ENCODE measurements at places on chromosomes 3 and 15. TPM values are rescaled to one million over a fixed set of nuclear protein-coding genes. Genes with fewer than 3 reads are reported as not detected.

GOLGA8Q gene
- total RNA-seq: 0.60 TPM

DAZL gene
- total RNA-seq: not detected

GRM7 gene
- 0.28 TPM for total RNA-seq

PLS1 gene
- 9.9 TPM for total RNA-seq

RBP2 gene
- 0.38 TPM for total RNA-seq

MELTF gene
- total RNA-seq: 6.7 TPM

GOLGA8M gene
- total RNA-seq: 0.69 TPM

ECT2 gene
- total RNA-seq: 7.0 TPM

STXBP5L gene
- total RNA-seq: 0.62 TPM

CPNE9 gene
- total RNA-seq: not detected

CCNB2 gene
- 0.29 TPM for total RNA-seq

AADACL2 gene
- total RNA-seq: not detected

FAM174B gene
- 122 TPM for total RNA-seq

DNA sequence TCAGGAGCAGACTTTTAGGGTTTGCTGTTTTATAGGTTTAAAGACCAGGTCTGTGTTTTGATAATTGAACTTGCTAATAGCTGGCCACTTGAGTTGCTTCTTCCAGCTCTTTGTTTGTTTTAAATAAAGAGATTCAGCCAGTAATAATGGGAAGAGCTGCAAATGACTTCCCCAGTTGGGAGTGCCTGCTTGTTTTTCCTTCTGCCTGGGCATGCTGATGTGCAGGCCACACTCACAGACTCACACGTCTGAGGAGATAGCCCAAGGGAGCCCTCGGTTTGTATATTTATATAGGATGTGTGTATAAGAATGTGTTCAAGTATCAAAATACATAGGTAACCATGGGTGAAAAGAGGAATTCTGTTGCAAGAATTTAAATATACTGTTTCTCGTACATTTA lies 78.2 kb upstream of the BOC start:
- no peaks in the 10 kb centered on the region for H3K4me1 ChIP-seq
- H3K36me3 ChIP-seq: no peaks in the 10 kb centered on the region
- H3K4me3 ChIP-seq: no peak overlapping the region
- H3K27me3 ChIP-seq: no peaks in the 10 kb centered on the region
- DNase-seq: no peak
- H3K27ac ChIP-seq: no peak overlapping the region

GRCh38 chr3:146712806-146713205 lies 107.7 kb upstream of the PLSCR5 start:
- no peak overlapping the region for H3K27ac ChIP-seq
- no peak overlapping the region for H3K4me3 ChIP-seq
- H3K36me3 ChIP-seq: no peaks in the 10 kb centered on the region
- no peaks in the 10 kb centered on the region for H3K27me3 ChIP-seq
- H3K4me1 ChIP-seq: no peaks in the 10 kb centered on the region

GRCh38 chr3:2154621-2155020 lies 56.0 kb downstream of the CNTN4 start:
- H3K27me3 ChIP-seq: no peaks in the 10 kb centered on the region
- no peaks in the 10 kb centered on the region for H3K36me3 ChIP-seq

GRCh38 chr3:51799879-51800749 lies 21.1 kb upstream of the IQCF6 start:
- H3K27me3 ChIP-seq: peaks cover 5% of the 10 kb centered on the region
- no peak for DNase-seq
- H3K4me1 ChIP-seq: no peaks in the 10 kb centered on the region
- no peaks in the 10 kb centered on the region for H3K36me3 ChIP-seq
- no peak overlapping the region for H3K4me3 ChIP-seq

DNA sequence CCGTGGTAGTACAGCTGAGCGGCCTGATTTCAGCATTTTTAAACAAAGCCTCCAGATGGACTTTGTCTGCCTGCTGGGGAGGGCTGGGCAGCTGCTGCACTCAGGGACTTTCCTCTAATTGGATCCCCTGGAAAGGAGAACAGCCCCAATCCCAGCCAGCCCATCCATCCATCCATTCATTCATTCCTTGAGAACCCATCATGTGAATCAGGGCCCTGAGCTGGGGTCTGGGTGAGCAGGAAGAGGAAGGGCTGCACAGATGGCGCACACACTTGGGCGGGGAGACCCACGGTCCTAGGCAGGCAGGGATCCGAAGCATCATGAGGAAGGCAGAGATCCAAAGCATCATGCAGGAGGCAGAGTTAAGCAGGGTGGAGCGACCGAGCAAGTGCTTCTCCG lies 45.7 kb downstream of the TPRA1 start:
- H3K36me3 ChIP-seq: no peaks in the 10 kb centered on the region
- no peak overlapping the region for H3K27ac ChIP-seq
- DNase-seq: no peak

DNA sequence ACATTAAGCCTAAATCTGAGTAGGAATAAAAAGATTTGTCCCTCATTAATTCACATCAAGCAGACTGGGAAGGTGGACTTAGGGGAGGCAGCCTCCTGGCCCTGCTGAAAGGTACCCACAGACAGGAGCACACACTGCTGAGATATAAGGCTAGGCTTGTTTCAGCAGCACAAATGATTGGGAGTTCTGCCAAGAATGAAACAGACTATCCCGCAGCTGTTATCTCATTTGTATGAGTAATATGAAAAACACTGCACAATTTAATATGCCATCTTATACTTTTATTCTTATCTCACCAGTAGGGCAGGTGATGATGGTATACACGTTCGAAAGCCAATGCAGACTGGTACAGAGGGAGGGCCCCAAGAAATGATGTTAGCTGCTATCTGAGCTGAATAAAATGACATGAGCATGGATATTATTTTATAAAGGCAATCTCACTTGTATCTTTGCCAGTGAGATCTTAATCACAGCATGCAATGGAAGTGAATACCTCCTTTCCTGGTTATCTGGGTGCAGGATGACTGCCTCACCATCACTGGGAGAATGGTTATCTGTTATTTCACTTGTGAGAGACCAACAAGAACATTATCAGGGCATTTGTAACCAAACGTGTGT lies 258.7 kb upstream of the PPP2R3A start:
- no peak overlapping the region for H3K4me3 ChIP-seq
- H3K27me3 ChIP-seq: no peaks in the 10 kb centered on the region
- no peak overlapping the region for H3K27ac ChIP-seq
- no peaks in the 10 kb centered on the region for H3K36me3 ChIP-seq
- no peak for DNase-seq

- no peaks in the 10 kb centered on the region for H3K4me1 ChIP-seq
- no peaks in the 10 kb centered on the region for H3K36me3 ChIP-seq
- H3K27ac ChIP-seq: peak overlapping the region; percentile 13
- H3K4me3 ChIP-seq: no peak overlapping the region
Observed at GRCh38 chr3:63051920-63052319, 176.7 kb upstream of the CADPS start.

- no peaks in the 10 kb centered on the region for H3K36me3 ChIP-seq
- H3K4me1 ChIP-seq: no peaks in the 10 kb centered on the region
- DNase-seq: no peak
- no peaks in the 10 kb centered on the region for H3K27me3 ChIP-seq
Observed at GRCh38 chr3:114626751-114627150, 332.9 kb downstream of the TIGIT start.

DNA sequence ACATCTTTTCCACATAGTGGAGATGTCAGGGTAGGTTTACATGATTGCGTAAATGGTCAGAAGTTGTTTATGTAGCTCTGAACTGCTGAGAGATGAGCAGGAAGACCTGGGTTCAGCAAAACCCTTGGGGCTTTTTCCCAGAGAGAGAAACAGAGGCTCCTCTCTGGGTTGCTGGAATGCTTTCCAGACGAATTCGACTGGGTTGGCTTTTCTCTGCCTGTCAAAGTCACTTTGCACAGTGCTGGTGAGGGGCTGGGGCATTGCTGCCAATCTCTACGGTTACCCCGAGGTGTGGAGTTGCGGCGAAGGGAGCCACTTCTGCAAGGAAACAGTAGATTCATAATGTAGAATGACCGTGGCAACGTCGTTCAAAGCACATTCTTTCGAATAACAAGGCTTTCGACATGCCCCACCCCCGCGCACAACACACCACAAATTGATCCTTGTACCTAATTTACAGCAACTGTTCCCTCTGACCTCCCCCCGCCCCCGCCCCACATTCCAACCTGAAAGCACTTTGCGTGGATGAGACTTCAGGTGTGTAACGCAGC lies 950 bp upstream of the CNTN4 start:
- DNase-seq: no peak
- H3K4me1 ChIP-seq: no peaks in the 10 kb centered on the region
- peak overlapping the region; percentile 37 for H3K4me3 ChIP-seq
- no peaks in the 10 kb centered on the region for H3K27me3 ChIP-seq
- H3K27ac ChIP-seq: no peak overlapping the region

- DNase-seq: peak; percentile 48
- no peaks in the 10 kb centered on the region for H3K27me3 ChIP-seq
- H3K36me3 ChIP-seq: no peaks in the 10 kb centered on the region
- H3K27ac ChIP-seq: peak overlapping the region; percentile 78
Observed at GRCh38 chr15:77506311-77507142, 85.8 kb downstream of the HMG20A start.

DNA sequence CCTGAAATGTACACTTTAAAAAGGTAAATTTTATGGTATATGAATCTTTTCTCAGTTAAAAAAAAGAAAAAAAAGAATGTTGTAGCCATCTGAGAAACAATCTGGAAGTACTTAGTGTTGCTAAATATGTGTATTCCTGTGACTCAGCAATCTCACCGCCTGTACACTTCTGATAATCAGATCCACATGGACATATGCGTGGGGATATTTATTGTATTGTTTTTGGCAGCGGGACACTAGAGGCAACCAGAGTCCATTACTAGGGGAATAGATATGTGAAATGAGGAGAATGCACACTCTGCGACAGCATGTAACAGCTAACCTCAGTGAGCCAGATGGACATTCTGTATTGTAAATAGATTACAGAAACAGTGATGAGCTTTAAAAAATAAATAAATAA lies 65.4 kb downstream of the AQP9 start:
- no peak overlapping the region for H3K4me3 ChIP-seq
- no peak overlapping the region for H3K27ac ChIP-seq
- no peaks in the 10 kb centered on the region for H3K4me1 ChIP-seq

- no peaks in the 10 kb centered on the region for H3K27me3 ChIP-seq
- no peak for DNase-seq
- H3K36me3 ChIP-seq: no peaks in the 10 kb centered on the region
Observed at GRCh38 chr3:87625876-87626275, 349.5 kb upstream of the POU1F1 start.

- no peak for DNase-seq
- H3K4me3 ChIP-seq: peak within 1 kb of the TSS; percentile 29
- no peaks in the 10 kb centered on the region for H3K4me1 ChIP-seq
- H3K36me3 ChIP-seq: no peaks in the 10 kb centered on the region
Observed at GRCh38 chr3:12288182-12289129, at the start of gene PPARG. Gene PPARG, plus strand, starts transcription at chr3:12289070. Its CDS starts 90,642 bp downstream, at chr3:12379712.

DNA sequence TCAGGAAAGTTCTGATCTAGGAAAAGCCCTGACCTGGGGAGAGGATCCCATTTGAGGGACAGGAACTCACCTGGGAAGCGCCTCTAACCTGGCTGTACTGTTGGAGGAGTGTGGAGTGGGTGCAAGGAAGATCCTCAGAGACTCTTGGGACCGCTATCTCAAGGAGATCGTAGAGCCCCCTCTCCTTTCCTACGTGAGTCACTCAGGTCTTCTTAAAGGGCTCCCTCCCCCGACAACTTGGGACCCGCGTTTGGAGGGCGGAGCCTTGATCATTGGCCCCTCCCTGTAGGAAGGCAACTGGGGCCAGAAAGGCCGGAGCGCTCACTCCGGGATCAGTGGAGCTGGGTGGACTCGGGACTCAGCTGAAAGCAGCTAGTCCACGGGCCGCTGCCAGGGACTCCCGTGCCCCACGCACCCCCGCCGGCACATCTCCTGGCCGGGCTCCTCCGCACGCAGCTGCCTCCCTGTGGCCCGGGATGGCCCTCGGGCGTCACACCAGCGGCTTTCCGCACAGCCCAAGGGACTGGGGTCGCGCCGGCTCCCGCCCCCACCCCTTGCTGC lies 520 bp downstream of the SLC26A6 start:
- DNase-seq: no peak
- H3K27ac ChIP-seq: peak overlapping the region; percentile 55
- H3K4me1 ChIP-seq: no peaks in the 10 kb centered on the region
- H3K27me3 ChIP-seq: no peaks in the 10 kb centered on the region
- H3K4me3 ChIP-seq: peak overlapping the region; percentile 62

DNA sequence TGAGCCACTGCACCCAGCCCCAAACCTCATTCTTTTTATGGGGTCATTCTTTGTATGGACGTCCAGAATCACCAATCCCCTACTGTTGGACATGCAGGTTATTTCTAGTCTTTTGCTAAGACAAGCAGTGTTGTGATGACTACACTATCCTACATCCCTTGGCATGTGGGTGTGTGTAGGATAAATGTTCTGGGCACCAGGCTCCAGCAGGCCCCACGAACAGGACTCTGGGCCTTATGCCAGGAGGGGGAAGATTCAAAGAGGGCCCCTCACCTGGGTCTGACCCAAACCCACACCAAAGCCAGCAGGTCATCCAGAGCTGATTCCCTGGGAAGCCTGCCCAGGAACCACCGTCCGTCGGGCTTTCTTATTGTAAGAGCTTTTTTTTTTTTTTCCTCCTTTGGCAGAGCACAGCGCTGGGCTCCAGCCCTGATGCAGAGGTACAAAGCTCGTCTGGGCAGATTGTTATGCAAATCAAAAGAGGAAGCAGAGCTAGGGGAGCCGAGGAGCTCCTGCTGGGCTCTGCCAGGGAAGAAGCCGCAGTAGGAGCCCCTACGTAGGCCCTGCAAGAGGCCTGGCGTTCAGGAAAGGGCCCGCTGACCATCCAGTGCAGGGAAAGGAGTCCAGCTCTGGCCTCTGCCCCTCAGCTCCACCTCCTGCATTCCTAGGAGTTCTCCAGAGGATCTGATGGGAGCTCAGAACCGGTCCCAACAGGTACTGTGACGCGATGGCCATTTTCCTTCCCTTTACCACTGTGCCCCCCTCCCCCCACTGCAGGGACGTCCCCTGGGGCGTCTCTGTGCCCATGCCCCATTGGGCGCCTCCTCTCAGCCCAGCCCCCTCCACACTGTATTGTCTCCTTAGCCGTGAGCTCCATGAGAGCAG lies 29.0 kb upstream of the FURIN start:
- no peak for DNase-seq
- no peaks in the 10 kb centered on the region for H3K27me3 ChIP-seq
- no peaks in the 10 kb centered on the region for H3K4me1 ChIP-seq
- no peak overlapping the region for H3K4me3 ChIP-seq
- H3K27ac ChIP-seq: peak overlapping the region; percentile 33
- no peaks in the 10 kb centered on the region for H3K36me3 ChIP-seq

- no peak overlapping the region for H3K27ac ChIP-seq
- peak; percentile 35 for DNase-seq
- H3K4me3 ChIP-seq: no peak overlapping the region
- no peaks in the 10 kb centered on the region for H3K36me3 ChIP-seq
Observed at GRCh38 chr15:84598993-84599392, 1.8 kb upstream of the ZSCAN2 start.

DNA sequence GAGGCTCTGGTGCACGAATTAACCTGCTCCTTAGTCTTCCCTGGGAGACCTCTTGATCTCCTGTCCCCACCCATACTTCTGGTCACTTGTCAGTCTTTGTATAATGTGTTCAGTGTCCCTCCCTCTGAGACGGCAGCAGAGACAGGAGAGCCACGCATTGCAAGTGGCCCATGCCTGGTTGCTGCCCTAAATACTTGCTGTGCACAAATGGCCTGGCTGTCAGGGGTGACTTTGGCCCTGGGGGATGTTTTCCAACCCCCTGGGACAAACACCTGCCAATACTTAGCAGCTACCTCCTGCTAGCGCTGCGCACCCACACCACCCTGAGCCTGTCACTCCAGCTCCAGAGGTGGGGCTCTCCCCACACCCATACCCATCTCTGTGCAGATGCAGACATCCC lies 17.2 kb downstream of the KLF13 start:
- H3K4me1 ChIP-seq: peaks cover 24% of the 10 kb centered on the region
- H3K27ac ChIP-seq: peak overlapping the region; percentile 38
- H3K27me3 ChIP-seq: no peaks in the 10 kb centered on the region
- DNase-seq: no peak
- no peak overlapping the region for H3K4me3 ChIP-seq
- H3K36me3 ChIP-seq: no peaks in the 10 kb centered on the region
